ENCODE measurements at places on chromosomes 7 and 10.

- DNase-seq = no peak
Observed at GRCh38 chr10:98758463-98758862, 311.7 kb upstream of the HPS1 start.

DNA sequence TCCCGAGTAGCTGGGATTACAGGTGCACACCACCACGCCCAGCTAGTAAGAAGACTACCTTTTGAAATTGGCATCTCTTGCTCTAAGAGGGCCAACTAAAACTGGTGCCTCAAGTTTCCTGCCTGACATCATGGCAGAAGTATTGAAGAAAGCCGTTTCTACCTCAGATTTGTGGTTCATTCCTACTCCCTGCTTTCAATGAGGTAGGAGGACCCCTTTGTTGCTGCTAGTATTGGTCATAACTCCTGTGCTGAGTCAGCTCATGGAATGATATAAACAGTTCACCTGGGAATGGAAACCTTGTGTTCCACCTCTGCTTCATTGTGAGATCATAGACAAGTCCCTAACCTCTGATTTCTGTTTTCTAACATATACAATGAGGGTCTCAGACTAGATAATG is 82.8 kb downstream of the CDK6 start:
- no peak for DNase-seq

- no peak for DNase-seq
Observed at GRCh38 chr10:29857843-29858701, 201.3 kb downstream of the JCAD start.

DNA sequence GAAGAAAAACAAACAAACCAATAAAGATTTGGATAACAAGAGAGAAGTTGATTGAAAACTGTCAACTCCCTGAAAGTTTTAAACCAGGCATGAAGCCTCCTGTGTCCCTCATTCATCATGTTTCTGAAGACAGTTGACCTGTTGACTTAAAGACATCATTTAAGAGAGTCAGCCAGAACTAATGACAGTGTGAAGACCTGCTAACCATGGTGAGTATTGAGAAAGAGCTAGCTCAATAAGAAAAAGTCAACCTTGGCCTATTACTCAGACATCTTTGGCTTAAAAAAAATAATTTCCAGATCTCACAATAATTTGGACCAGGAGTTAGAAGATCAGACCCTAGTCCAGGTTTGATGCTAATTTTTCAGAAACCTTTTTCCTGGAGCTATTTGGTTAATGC is 45.3 kb upstream of the ANKRD1 start:
- no peak for DNase-seq

- no peak for DNase-seq
Observed at GRCh38 chr7:29289156-29290021, 94.8 kb downstream of the CHN2 start.

- DNase-seq = no peak
Observed at GRCh38 chr7:117259615-117260014, 63.2 kb downstream of the WNT2 start.

GRCh38 chr7:1913466-1914282 is 243.6 kb downstream of the ELFN1 start:
- DNase-seq = no peak

Measured in stimulated activated CD8-positive, alpha-beta memory T cell treated with anti-CD3 and anti-CD28 coated beads, Interleukin-7, amount 100 ng/mL, for 1 hour (primary cell).